ENCODE measurements at places on chromosomes 3 and 15.

DNA sequence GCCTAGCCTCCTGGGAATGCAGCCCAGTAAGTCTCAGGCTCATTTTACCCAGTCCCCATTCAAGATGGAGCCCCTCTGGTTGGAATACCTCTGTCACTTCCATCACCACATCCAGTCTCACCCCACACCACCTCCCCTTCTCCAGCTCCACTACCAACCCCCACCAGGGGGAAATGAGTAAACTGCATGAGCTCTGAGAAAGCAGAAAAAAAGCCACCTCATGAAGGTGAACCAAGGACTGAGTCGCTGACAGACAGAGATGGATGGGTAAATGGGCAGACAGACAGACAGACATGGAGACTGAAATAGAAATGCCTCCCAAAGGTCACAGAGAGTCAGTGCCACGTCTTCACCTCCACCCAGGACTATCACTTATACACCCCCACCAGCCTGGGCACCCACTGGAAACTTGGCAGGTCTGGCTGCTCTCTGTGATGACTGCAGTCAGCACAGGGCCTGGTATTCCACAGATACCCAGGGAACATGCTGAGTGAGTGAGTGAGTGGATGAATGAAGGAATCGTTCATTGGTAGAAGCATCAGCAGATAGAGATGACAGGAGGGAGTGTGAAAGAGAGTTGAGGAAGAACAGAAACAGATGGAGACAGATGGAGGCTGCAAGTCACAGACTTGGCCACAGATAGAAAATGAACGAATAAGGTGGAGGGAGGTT is 4.9 kb upstream of the LOXL1 start:
- DNase-seq: no peak

DNA sequence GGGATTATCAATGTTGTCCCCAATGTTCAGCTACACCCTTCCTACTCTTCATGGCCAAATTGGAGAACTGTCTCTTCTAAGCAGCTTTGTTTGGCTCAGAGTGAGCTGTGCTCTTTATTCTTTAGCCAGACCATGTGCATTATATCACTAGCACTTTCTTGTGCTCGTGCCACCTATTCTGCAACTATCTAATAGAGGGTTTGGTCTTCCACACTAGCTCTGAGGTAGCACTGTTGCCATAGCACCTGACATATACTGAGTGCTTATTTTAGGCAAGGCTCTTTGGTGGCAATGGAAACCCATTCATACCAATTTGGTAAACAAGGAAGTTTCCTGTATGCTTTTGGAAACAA is 394.3 kb upstream of the C2CD4B start:
- DNase-seq: no peak

- no peak for DNase-seq
Measured at GRCh38 chr3:39637807-39638206, 170.3 kb downstream of the MOBP start.

GRCh38 chr15:77516786-77517185 is 96.1 kb downstream of the HMG20A start:
- DNase-seq: no peak

DNA sequence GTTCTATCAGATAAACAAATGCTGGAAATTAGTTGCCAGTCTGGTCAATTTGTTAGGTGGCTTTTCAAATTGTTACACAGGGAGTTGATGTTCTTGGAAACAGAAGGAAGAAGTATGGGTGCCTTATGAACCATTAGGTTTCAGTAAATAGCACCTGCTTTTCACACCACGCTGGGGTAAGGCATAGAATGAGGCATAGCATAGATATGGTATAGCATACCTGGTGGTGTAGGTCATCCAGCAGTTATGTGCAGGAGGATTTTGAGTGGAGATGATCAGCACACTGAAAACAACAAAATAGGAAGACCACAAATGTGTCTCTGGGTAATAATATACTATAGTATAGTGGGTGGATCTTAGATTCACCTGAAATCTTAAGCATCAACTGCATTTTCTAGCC is 121.4 kb downstream of the GMPS start:
- no peak for DNase-seq

- no peak for DNase-seq
Measured at GRCh38 chr3:128452678-128453275, 13.9 kb downstream of the DNAJB8 start.

GRCh38 chr3:139006051-139006716 is at the start of gene PRR23A:
Gene PRR23A, minus strand, starts transcription at chr3:139006268. Its CDS starts 0 bp downstream, at chr3:139006268.
- no peak for DNase-seq

DNA sequence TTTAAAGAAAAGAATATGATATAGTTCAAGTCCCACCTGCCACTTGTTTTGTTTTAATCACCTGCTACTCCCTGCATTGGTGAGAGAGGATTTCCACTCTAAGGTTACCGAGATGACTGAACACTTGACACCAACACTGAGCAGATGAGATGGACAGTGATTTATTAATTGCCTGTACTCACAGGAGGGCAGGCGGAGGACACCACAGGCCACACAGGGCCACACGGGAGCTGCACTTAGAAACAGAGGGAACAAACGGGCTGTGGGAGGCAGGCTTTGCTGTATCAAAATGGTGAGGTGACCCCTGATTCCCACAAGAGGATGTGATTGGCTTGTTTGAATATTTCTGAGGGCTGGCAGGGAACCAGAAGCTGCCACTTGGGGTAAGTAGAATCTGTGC is 10.8 kb downstream of the MINAR1 start:
- DNase-seq: no peak

GRCh38 chr15:90915808-90916440 is 12.8 kb downstream of the MAN2A2 start:
- DNase-seq: no peak

GRCh38 chr3:183108470-183108869 is 9.2 kb upstream of the MCCC1 start:
- DNase-seq: no peak

- no peak for DNase-seq
Measured at GRCh38 chr3:123939706-123940105, 21.3 kb downstream of the CCDC14 start.

DNA sequence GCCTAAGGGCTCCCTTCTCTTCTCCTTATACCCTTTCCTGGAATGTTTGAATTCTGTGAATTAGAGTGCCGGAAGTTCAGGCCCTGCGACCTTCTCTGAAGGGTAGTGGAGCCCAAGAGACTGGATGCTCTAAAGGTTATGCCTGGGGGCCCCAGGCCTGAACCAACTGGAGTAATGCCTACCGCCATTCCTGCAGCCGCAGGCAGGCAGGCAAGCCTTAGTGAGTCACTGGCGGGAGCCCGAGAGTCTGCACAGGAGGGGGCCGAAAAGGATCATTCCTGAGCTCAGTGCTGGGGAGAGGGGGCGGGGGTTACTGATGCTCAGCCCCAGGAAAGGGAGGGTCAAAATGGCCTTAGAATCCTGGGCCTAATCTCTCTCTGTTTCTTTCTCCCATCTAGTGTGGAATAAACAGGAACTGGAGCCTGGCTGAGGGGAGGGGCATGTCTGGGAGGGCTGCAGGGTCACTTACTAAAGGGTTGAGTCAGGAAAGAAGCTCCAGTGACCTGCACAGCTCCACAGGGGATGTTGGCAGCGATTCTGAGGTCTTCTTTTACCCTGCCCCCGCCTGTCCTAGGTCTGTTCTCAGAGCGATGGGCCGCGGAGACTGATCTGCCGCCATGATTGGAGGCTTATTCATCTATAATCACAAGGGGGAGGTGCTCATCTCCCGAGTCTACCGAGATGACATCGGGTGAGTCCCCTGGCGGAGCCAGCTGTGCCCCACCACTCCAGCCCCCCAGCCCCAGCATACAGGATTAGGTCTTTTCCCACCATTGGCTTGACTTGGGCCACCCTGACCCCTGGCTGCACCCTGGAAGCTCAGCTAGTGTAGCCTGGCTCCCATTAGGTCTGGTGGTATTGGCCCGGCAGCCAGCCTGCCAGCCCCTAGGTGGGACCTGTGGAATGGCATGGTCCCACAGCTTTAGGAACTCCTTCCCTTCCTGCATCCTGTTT is 2.0 kb downstream of the AP2M1 start:
- DNase-seq: no peak

- DNase-seq: no peak
Measured at GRCh38 chr15:65389226-65389625, 11.4 kb upstream of the IGDCC3 start.

DNA sequence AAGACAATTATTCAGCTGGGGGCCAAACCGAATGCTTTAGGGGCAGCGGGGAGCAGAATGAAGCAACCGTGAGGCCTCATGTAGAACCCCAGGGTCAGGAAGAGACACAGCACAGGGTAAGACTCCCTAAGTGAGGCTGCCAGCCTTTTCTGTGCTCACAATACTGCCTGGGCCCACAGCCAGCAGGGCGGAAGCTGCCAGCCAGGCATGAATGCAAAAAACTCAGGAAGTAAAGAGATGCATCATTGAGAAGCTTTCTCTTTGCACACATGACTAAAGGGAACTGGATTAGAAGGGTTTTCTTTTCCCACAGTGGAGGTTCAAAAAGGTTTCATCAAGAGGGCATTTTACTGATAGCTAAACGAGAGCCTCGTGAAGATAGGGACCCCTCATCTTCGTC is 33.3 kb downstream of the CA12 start:
- no peak for DNase-seq

- DNase-seq: no peak
Measured at GRCh38 chr3:84820906-84821305, 137.9 kb upstream of the CADM2 start.

- DNase-seq: no peak
Measured at GRCh38 chr15:45555934-45556608, 31.1 kb upstream of the BLOC1S6 start.

DNA sequence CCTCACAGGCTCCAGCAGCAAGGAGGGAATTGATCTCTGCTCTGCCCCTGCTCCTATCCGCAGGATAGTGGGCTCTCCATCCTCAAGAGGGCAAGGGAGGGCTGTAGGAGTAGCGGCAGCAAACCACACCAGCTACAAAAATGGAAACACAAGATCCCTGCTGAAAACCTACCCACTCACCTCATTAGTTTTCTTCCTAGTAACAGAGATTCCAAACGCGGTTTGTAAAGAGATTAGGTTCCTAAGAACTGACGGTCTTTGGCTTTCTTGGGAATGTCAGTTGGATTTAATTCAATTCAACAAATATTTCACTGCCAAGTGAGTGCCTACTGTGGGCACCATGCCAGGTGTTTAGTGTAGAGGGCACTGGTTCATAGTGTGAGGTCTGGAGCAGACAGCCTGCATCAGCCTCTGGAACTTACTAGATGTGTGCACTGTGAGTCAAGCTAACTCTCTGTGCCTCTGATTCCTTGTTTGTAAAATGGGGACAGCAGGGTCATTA is 84.7 kb downstream of the MRPL46 start:
- DNase-seq: no peak

GRCh38 chr3:177594096-177594495 is 396.8 kb upstream of the TBL1XR1 start:
- DNase-seq: no peak

DNA sequence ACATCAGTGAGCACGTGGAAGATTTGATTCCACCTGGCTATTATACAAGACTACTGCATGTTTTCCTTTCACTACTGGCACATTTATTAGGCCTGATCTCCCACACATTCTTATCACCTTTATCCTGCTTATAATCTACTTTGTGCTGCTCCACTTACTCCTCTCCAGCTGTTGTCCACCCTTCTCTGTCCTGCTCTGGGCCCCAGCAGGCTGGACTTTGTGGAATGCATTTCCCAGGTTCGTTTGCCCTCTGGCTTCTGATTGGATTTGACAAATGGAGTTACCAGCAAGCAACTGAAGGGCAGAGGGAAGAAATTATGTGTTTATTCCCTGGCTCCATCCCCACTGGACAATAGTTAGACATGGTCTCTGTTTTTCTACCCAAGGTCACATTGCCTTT is 75.5 kb downstream of the DCLK3 start:
- DNase-seq: no peak

DNA sequence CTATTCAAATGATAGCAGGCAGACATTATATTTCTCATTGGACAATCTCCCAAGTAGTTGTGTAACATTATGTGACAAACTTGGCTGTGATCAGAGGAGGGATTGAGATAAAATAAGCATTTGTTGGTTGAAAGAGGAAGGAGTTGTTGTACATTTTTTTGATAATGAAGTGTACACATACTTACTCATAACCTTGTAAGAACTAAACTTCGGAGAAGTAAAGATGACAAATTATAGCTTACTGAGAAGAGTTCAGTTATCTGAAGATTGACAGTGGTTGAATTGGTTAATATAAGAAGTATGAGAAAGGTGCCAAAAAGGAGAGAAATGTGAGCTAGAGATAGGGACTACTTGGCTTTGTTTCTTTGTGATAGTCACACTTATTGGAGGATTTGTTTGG is 32.6 kb downstream of the STT3B start:
- no peak for DNase-seq

DNA sequence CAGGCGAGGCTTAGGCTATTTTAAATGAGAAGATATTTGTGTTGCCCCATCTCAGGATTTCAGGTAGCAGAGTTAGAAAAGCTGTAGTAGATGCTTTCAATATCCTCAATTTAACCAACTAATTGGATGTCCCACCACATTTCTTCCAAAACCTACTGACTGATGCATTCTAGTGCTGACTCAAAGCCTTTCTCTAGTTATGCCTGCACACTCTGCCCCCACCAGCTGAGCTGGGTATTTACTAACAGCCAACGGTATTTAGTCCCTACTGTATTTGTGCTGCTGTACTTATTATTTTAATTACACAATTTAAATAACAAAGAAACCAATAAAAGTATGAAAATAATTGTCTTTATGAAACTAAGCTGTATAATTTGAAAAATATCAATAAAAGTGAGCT is 139.5 kb downstream of the OSBPL10 start:
- no peak for DNase-seq

DNA sequence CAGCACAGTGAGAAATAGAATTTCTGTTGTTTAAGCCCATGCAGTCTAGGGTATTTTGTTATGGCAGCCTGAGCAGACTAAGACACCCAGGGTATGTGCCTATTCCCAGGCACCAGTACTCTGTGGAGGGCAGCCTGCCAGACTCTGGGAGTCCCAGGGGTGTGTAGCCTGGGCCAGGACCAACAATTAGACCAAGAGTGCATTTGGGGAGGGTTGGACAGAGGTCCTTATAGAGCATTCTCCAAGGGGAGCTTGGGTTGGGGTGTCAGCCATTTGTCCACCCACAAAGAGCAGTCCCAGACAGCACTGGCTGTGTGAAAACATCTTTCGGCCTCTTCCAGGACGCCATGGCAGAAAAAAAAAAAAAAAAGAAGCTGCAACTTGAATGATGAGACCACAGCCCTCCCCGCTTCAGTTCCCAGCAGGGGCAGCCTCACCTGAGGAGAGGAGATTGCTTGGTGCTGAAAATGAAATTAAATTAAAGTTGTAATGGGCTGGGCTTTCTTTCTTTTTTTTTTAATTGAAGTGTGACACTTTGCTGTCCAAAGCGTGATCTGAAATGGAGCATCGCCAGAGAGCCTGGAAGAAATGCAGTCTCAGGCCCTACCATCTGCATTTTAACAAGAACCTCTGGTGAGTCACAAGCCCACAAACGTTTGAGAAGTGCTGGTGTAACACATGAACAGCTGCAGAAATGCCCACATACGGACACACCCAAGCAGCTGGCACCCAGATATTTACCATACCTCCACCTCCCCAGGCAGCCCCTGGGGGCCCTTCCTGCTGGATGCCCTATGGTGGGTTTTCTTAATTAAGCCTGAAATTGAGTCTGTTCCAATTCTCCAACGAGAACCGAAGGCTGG is 21.3 kb upstream of the CAV3 start:
- DNase-seq: no peak

GRCh38 chr3:196135693-196136639 is 54.1 kb upstream of the TFRC start:
- DNase-seq: no peak

- DNase-seq: no peak
Measured at GRCh38 chr3:168086541-168087260, 9.0 kb downstream of the GOLIM4 start.
